RPMI8226 (cell line): ENCODE measurements at places on chromosomes 13 and 19.

DNA sequence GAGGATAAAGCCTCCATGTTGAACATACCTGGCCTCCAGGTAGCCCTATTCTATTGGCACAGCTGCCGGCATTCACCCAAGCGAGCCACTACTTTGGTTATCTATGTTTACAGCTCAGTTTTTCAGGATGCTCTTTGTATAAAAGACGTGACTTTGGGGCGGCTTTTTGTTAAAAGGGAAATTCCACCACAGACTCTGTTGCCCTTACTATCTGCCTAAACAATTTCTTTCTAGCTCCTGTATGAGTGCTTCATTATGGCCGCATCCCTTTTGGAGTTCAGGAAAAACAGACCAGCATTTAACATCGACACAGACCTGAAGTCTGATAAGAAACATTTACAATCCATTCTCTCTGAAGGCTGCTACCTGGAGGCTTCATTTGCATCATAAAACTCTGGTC is 9.1 kb upstream of the IGSF23 start:
- no peak for DNase-seq

DNA sequence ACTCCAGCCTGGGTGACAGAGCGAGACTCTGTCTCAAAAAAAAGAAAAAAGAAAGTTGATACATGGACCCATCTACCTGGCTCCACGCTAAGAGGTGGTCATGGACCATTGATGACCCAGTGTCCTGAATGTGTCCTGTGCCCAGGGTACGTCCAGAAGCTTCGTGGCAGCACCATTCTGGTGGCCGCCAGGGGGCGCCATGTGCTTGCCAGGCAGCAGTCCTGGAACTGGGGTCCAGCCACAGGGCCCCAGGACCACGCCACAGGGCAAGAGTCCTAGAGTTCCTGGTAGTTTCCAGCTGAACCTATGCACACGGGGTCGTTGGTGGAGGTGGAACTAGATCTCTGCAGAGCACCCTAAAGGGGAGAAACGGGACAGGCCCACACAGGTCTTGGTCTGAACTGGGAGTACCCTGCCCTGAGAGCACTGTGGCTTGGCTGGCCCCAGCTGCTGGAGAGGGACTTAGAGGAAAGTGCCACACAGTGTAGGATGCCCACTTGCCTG is 19.9 kb upstream of the FBXO27 start:
- DNase-seq, result peak; percentile 63

- DNase-seq, result peak; percentile 60
These were observed 10.3 kb downstream of the PDE4A start for GRCh38 chr19:10430505-10431253.

DNA sequence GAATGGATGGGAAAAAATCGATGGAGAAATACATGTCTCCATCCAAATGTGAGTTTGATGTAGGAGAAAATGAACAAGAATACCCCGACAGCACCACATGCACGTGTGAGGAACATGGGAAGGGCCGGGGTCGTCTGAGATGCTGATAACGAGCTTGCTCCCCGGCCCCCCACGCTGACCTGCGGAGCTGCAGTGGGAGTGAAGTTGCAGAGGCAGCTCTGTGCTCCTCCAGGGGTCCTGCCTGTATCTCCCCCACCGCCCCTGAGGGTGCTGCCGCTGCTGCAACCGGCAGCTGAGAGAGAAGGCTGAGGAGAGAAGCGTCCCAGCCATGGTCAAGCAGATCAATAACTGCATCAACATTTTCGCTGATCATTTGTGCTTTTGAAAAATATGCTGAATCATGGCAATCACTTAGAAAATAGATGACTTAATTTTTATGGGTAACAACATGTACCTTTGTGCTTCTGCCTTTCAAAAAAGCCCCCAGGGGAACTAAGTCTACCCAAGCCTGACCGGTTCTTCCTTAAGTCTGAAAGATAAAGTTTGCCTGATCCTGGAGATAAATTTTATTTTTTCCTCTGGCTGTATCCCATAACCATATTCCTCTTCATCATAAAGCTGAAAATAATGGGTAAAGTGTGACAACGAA is 18.2 kb upstream of the NAXD start:
- no peak for DNase-seq

- peak; percentile 38 for DNase-seq
These were observed 559 bp upstream of the SSBP4 start for GRCh38 chr19:18418483-18419194.

- DNase-seq, result no peak
These were observed 23.4 kb downstream of the IZUMO4 start for GRCh38 chr19:2119921-2120785.

DNA sequence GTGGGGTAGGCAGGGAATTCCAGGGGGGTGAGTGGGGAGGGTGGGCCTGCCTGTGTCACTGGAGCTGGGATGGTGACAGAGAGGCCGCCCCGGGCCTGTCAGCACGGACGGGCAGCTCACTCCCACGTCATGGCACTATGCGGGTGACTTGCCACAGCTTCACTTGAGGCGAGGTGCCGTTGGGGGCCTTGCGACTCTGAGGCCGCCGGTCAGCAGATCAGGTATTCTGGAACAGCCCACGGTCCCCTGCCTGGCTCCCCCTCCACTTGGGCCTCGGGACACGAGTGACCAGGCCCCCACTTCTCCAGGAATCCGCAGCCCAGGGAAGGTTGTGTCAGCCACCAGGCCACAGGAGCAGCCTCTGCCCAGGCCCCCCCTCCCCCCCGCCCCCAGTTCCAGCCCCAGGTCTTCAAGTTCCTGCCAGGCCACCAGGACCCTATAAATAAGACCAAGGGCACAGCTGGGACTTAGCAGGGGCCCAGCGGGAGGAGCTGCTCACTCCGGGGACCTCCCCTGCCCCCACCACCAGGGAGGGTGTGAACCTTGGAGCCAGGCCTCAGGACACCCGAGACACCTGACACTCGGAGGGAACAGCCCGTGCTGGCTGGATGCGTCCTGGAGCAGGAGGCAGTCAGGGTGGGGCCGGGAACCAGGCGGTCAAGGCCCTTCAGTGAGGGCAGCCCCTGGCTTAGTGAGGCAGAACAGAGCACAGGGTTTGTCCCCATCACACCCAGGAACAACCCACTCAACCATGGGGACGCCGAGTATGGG is 2.7 kb upstream of the MIDN start:
- DNase-seq, result no peak

DNA sequence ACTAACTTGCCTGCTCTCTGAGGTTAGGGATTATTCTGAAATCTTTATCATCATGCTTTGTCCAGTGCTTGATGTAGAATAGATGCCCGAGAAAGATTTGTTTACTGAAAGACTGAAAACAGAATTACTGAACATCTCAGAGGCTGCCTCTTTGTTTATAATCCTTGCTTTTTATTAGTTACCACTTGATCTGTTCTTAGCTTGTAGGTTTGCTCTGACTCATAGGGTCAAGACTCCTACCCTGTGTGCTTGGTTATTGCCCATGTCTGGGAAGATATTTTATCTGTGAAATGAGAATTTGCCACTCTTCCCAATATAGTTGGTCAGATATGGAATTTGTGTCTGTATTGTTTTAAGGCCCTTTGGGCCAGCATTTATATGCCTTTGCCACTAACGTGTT is 675.3 kb downstream of the DIAPH3 start:
- DNase-seq, result no peak

DNA sequence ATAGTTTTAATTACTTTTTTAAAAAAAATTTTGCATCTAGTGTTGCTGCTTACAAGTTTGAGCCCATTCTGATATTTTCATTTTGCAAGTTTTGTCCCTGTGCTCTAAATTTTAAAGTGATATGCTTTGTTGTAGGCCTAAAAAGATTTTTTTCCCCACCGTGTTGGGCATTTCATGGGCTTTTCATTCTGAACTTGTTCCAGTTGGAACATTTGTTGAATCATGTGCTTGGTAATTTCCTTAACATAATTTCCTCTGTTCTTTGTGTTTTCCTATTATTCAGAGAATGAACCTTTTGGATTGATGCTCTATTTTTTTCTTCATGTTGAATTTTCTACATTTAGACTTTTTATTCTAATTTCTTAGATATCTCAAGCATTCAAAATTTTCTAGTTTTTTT is 206.4 kb upstream of the SPRY2 start:
- DNase-seq, result no peak

GRCh38 chr13:95247852-95248251 is 53.4 kb downstream of the ABCC4 start:
- no peak for DNase-seq

- DNase-seq, result peak; percentile 36
These were observed 1.2 kb downstream of the LONP1 start for GRCh38 chr19:5718579-5719273.

- no peak for DNase-seq
These were observed 344.1 kb downstream of the UQCRFS1 start for GRCh38 chr19:28868836-28869235.

GRCh38 chr13:75792526-75793187 is 156.5 kb downstream of the LMO7 start:
- DNase-seq, result no peak

DNA sequence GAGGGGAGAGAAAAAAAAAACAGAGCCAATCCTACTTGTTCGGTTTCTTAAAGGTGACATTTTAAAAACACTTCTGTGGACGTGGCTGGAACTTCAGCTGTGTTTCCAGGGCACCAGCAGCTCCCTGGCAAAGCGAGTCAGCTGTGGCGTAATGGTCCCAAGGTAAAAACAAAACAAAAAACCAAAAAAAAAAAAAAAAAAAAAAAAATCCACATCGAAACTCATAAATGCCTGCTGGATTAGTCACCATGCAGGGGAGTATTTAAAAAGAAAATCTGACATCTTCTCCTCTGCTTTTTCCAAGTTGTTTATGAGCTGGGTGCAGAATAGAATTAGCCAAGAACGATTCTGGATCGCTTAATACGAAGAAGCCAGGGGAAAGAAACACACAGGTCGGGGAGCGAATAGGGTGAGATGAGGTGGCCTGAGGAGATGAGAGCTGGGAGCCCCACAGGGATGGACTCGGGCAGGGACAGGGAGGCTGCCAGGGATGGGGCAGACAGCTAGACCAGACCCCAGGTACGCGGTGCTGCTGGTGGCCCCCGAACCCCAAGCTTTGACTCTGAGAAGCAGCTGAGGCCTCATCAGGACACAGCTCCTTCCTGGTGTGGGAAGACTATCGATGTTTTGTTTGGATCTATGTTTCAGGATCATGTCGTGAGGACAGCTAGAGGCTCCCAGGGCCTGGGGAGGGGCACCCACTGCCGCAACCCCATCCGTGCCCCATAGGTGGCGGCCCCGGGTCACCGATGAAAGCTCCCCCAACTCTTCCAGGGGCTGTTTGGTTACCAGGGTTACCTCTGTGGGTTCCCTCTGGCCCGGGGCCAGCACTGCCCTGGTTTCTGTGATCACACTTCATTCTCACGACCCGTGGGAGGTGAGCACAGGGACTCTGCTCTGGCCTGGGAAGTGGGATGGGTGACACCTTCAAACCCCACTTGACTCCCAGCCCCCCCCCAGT is 3.1 kb upstream of the CTXN1 start:
- peak; percentile 62 for DNase-seq
